Fibroblast of gingiva (primary cell): ENCODE measurements at places on chromosomes 2 and 18.

DNA sequence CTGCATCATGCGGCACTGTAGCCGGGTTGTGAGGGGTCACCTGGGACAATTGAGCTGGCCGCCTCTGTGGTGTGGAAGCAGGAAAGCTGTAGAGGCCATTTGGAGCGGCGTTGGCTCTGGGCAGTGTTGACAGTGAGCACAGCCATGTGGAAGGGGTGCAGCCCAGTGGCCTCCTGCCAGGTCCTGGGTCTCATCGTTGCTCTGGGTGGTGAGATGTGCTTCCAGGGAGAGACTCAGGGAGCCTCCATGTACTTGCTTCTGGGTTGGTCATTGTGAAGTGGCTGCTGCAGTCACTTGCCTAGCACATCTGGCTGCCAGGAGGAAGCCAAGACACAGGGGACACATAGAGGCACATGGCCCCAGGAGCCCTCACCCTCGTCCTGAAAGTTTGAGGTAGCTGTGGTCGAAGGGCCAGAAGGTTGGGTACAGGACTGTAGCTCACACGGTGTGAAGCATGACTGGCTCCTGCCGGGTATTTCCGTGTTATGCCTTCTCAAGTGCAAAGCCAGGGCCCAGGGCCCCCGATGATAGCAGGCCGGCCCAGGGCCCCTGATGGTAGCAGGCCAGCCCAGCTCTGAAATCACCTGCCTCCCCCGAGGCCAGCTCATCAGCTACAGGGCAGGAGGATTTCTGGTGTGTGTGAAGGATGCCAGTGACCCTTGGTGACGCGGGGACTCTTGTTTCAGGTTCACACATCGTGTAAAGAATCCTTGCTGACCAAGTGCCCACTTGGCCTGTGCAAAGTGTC is 82.6 kb downstream of the DGKD start:
- DNase-seq = no peak

DNA sequence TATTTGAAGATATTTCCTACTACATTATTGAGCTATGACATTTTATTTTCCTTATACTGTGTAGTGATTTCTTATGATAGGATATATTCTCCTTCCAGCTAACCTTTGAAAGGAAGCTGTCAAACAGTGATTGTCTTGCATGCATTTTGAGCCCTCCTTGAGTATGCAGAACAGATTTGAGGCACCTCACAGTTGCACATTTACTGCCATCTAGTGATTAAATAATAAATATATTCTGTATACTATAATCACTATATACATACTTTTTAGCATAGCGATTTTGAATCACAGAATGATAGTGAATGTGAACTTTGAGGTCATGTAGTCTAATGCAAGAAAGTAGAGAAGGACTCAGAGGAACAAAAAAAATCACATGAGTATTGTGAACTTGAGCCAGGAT is 268.4 kb upstream of the CDH19 start:
- no peak for DNase-seq

DNA sequence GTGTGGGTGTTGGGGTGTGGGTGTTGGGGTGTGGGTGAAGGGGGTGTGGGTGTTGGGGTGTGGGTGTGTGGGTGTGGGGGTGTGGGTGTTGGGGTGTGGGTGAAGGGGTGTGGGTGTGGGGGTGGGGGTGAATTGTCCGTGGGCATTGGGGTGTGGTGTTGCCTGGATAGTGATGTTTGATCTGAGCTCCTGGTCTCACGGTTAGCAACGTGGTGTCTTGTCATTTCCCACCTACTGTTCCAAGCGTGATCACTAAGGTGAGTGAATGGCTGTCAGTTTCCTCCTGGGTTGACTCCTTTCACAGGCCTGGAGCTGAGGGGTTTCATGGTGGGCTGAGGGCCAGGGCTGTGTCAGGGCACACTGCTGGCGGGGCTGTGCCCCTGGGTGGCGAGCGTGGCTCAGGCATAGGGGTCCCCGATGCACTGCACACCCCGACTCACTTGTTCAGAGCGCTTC is 27.2 kb downstream of the RTP5 start:
- no peak for DNase-seq

DNA sequence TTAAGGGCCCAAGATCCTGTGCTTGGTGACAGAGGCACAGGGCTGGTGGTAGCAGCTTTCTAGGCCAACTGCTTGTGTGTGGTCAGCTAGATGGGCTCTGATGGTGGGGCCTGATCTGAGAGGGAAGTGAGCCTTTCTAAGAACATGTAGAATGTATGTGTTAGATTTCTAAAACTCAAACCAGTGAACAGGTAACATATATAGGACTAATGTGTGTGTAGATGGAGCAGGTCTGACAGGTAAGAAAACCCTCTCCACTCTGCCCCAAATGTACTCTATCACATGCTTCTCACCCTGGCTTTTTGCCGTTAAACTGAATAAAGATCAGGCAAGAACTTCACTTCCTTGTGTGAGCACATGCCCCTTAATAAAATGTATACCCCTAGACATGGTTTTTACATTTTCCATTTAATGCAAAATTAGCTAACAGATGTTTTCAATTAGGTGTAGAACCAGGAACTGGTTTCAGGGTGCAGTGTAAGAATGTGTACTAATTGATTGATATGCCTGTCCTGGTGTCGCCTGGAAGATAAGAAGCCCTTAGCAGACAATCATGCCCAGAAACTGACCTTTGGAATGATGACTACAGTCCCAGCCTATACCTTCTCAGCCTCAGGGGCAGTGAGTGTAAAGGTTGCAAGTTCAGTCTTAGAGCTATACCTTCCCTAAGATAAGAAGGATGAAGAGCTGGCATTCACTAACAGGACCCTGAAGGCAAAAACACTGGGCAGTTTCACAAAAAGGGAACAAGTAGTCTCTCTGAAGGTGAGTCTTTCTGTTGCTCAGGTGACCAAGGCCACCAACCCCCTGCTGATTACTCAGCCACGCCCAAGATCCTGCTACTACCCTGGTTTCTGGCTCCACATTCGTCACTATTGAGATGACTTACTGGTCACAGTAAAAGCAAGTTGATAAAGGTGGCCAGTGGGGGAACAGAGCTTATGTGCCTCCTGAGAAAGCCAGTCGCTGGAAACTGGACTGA is 71.2 kb downstream of the SPATS2L start:
- no peak for DNase-seq

DNA sequence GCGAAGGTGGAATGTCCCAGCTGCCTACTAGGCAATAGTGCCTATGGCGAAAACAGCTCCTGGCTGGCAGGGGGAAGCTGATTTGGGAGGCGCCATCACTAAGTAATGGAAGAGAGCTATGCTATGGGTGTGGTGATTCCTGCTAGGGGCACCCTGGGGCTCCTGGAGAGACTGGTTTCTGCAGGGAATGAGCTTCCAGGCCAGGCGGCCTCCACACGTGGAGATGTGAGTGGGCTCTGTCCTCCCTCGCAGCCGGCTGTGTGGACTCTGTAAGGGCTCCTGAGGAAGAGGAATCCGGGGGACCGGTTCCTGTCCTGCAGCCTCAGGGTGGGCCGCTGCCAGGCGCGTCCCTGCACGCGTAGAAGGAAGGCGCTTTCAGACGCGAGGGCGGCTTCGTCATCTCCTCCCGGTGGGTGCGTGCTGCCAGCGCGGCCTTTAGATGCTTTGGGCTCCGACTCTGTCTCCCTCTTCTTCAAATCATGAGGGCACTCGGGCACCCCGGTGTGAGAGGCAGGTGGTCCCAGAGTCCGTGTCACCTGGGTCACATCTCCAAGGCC is 55.5 kb upstream of the ANKRD62 start:
- DNase-seq = no peak

DNA sequence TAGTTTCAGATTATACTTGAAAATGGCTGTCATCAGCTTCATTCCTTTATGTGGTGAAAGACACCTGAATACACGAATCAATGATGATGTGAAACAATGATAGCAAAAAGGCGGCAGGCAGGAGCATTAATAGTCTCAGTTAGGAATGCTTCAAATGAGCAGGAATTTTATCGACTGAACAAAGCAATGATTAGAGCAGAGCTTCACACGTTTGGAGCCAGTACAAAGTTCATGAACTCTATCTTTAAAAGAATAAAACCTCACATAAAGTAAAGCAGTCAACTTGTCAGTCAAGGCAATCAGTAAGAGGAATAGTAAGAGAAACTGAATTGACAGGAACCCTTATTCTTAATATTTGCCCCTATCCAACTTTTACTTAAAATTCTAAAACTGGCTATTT is 78.4 kb upstream of the SERTAD2 start:
- DNase-seq = no peak

- DNase-seq = peak; percentile 34
Observed at GRCh38 chr2:150571121-150571520, 83.7 kb upstream of the RND3 start.

GRCh38 chr2:229526951-229527350 is 187.4 kb downstream of the DNER start:
- DNase-seq = no peak

DNA sequence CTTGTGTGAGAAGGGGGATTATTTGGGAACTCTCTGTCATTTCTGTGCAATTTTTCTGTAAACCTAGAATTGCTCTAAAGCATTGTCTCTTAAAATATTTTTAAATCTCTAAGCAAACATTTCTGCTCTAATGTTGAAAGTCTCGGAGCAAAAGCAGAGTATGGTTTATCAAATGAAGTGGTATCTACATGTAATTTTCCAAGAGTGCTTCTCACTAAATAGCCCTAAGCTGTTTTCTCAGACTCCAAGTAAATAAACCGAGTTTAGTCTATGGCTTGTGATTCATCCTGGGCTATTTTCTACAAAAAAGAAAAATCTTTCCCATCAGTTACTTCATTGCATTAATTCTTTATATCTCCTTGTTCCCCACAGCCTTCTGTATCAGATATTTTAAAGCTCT is 90.8 kb downstream of the METTL4 start:
- no peak for DNase-seq

GRCh38 chr2:181947273-181947672 is 38.4 kb upstream of the PPP1R1C start:
- DNase-seq = no peak

DNA sequence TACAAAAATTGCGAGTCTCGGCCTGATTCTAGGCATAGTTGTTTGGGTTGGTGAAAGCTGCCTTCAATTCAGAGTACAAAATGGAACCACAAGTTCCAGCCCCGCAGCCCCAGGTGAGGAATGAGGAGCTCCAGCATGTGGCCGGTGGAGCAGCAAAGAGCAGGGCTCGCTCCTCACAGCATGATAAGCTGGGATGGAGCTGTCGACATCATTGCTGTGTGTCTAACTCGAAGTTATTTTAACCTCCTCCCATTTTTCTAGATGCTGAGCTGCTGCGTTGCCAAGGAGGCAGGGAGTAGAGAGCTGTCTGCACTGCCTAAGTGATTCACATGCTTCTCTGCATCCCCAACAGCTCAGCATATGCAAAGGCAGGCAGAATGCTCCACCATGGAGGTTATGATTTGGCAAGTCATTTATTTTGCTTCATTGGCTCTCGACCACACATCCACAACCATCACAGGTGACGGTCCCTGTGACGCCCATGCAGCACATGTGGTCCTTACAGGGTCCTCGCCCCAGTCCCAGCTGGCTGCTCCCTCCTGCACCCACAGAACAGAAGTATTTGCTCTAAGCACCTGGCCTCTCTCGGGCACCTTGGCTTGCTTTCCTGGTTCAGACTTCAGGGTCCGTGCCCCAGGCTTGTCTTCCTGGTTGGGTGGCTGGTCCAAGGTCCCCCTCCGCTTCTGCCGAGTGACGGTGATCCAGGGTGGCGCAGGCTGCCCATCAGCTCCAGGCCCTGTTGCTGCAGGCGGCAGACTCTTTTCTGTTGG is 66.0 kb upstream of the MGAT4A start:
- DNase-seq = no peak

- DNase-seq = no peak
Observed at GRCh38 chr2:6929196-6929819, 12.1 kb downstream of the RNF144A start.

- no peak for DNase-seq
Observed at GRCh38 chr2:205722283-205722918, 40.1 kb downstream of the NRP2 start.

DNA sequence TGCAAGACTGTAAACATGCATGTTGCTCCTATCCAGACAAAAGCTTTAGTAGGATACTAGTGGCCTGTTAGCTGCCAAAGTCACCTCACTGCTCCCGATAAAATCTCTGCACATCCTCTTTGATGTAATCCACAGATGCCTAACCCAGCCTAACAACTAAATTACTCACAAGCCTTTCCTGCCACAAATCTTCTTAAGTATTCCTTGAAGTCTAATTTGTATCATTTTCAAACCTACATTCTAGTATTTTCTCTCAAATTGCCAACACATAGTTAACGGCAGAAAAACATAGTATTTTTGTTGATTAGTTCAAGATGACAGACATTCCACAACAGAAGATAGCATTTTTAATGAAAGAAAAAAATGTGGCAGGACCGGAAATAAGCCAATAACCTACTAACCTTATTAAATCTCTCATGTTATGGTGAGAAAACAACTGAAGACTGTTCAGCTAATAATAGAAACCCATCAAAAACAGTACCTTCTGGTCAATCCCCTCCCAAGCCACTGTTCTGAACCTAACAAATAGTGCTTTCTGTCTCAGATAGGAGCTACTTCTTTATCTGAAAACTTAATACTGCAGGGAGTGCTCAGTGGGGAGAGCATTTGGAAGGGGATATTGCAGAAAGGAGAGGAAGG is at the start of gene MPP4:
TSS of gene MPP4 (minus strand) at position 57 of the 639 bp plus-strand sequence. CDS start 4,690 bp downstream, outside the sequence.
- peak; percentile 32 for DNase-seq

GRCh38 chr2:102337012-102337411 is 18.6 kb upstream of the IL18R1 start:
- DNase-seq = no peak

GRCh38 chr18:51337406-51337805 is 139.9 kb upstream of the MEX3C start:
- peak; percentile 57 for DNase-seq

GRCh38 chr2:236755278-236755840 is 185.7 kb downstream of the ACKR3 start:
- no peak for DNase-seq

DNA sequence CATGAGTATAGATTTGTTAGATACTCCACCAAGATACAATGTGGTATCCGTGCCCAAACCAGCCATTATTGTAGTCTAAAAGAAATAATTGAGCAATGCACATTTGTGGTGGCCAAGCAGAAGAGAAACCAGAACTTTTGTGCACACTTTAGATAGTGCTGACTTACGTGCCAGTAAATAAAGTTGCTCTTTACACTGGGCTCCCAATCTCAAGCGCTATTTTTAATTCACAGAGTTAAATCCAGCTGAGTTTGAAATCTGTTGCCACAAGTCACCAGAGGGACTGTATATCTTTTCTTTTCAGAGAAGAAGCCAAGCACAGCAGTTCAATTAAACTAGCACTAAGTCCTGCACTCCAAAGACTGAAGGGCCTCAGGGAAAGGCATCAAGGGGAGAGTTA is 680.4 kb downstream of the TDRD15 start:
- DNase-seq = no peak

DNA sequence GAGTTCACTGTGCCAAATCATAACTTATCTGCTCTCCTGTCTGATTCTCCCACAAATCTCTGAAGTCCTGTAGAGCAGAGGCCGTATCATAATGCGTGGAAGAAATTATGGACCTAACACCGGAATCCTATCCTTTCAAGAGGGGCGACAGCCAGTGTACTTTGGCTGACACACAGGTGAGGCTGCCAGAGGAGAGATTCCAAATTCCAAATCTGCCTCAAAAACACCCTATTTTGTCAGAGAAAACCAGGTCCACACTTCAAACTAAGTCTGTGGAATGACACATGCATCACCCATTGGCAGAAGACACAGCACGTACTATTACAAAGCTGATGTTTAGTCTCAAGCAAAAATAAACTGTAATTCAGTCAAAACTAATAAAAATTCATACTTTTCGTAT is 139.2 kb upstream of the PID1 start:
- no peak for DNase-seq

GRCh38 chr2:177772529-177772928 is 300.0 kb downstream of the PDE11A start:
- peak; percentile 18 for DNase-seq

GRCh38 chr2:237139123-237139675 is 53.5 kb downstream of the COPS8 start:
- DNase-seq = no peak

- peak; percentile 82 for DNase-seq
Observed at GRCh38 chr18:59606193-59607077, 90.8 kb downstream of the CCBE1 start.
